ENCODE measurements at places on chromosomes 2 and 18.
A peak's percentile ranks its signal among the peaks of the same experiment; 100 is the strongest.

DNA sequence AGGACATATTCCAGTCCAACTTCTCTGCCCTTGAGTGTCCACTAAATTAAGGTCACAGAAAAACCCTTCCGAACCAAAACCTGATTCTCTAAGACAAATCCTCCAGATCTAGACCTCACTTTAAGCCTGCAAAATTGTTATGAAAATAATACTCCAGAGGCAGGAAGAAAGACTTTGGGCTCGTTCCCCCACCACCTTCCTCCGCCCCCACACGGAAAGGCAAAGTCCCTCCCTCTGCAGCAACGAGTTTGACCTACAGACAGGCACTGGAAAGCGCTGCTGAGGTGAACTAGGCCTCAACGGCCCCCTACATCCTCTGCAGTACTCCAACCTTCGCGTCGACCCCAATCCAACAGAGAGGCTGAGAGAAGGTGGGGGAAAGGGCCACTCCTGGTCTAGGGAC, 808 bp downstream of the ATP5MC3 start:
- no peak for DNase-seq

DNA sequence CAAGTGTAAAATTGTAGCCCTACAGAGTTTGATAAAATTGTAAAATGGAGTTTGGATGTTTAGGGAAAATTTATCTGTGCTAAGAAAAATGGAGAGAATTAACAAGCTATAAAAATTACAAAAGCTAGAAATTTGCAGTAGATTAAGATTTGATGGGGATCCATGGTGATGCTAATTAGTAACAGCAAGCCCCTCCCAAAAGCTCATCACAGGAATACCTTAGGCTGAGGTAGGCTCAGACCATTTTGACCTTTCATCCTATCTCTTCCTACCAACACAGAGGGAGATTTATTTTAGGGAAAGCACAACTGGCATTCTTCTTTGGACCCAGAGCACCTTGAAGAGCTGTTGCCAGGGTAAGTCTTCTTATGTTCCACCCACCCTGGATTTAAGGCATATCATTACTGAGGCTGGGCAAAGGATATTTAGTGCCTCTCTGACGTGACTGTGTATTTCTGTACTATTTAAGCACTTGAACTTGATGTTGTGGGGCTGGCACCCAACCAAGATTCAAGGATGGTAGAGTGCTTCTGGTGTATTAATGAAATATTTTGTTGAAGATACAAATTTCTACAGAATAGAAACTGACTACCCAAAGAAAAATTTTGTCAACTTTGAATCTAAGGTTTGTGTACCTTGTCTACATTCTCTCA, 70.8 kb upstream of the SLC39A10 start:
- no peak for DNase-seq

- no peak for DNase-seq
Measured at GRCh38 chr2:68483011-68483410, 15.6 kb downstream of the APLF start.

DNA sequence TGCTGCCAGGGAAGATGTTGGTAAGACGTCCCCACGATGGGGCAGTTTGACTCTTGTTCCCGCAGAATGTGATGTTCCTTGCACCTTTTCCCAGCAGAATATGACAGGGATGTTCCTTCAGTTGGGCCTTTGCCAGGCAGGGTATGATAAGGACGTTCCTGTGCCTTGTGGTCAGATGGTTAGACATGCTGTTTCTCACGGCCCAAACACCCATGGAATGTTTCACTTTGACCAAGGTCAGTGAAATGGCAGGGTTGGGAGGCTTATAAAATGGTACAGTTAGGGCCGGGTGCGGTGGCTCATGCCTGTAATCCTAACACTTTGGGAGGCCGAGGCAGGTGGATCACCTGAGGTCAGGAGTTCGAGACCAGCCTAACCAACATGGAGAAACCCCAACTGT, 40.3 kb upstream of the YPEL5 start:
- no peak for DNase-seq

- DNase-seq: no peak
Measured at GRCh38 chr2:96877631-96878092, 7.8 kb upstream of the SEMA4C start.

GRCh38 chr2:128600581-128601297, 282.1 kb upstream of the HS6ST1 start:
- DNase-seq: no peak

DNA sequence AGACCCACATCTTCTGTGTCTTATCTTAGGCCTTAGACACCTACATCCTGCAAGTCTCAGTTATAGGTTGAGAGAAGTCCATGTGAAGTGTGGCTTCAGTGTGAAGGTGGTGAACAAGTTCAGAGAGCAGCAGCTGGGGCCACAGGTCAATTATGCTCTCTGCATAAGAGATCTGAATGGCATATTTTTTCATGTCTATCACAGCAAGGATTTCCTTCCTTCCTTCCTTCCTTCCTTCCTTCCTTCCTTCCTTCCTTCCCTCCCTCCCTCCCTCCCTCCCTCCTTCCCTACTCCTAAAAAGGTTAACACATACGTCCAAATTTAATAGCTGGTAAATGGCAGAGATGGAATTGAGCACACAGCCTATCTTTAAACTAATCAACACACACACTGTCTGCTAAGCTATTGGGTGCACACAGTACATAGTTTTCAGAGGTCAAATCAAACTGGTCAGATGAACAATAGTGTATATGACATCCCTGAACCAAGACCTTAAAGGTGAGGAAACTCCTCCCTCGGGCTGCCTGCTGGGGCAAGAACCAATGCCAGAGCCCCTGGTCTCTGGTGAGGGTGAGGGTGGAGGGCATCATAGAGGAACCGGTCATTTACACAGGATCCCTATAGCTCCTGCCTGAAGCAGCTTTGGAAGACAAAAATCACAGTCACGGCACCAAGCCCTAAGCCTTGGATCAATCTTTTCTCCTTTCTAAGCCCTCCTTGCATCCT, 240.9 kb downstream of the ICOS start:
- no peak for DNase-seq

- DNase-seq: no peak
Measured at GRCh38 chr2:176758426-176758825, 454.2 kb upstream of the HNRNPA3 start.

- DNase-seq: no peak
Measured at GRCh38 chr2:71716697-71717624, 263.6 kb downstream of the DYSF start.

DNA sequence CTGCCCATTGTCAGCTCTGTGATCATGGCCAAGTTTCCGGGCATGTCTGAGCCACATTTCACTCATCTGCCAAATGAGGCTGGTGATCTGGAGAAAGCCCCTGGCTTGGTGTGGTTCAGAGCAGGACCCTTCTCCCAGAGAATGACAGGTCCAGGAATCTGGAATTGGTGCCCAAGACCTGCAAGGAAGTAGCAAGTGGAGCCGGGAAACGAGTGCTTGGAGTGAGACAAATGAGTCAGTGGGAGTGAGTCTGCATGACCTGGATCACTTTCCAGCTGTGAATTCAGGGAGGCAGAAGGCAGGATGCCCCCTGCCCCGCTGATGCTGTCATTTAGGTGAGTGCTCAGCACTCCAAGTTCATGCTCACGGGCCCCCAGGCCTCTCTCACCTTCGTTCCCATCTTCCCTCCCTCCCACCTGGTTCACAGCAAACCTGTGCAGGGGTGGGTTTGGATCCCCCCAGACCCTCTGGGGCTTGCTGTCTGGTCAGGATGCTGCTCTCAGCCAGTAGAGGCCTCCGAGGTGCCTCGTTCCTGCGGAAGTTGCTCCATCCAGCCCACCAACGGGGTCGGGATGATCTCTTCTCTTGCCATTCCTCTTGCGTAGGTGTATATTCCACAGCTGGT, 104.4 kb downstream of the INHBB start:
- no peak for DNase-seq

GRCh38 chr18:6776188-6776587, 46.7 kb downstream of the ARHGAP28 start:
- DNase-seq: no peak

GRCh38 chr2:67416136-67416535, 19.0 kb downstream of the ETAA1 start:
- DNase-seq: no peak

- DNase-seq: no peak
Measured at GRCh38 chr18:41073372-41073954, 881.6 kb upstream of the PIK3C3 start.

GRCh38 chr2:191582355-191582754, 95.6 kb upstream of the NABP1 start:
- DNase-seq: no peak

GRCh38 chr2:236180076-236180816, 12.1 kb upstream of the GBX2 start:
- DNase-seq: no peak

DNA sequence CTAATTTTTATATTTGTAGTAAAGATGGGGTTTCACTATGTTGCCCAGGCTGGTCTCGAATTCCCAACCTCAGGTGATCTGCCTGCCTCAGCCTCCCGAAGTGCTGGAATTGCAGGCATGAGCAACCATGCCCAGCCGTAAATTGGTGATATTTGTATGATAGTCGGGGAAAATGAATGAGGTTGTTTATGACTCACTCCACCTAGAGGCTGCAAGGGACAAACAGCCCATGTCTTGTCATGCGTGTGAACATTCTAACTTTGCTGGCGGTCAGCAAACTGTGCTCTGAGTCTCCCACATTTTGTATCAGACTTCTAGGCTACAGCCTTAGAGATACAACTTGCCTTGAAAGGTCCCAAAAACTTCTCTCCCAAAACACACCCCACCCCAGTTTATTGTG, 133.5 kb upstream of the DTNA start:
- no peak for DNase-seq

DNA sequence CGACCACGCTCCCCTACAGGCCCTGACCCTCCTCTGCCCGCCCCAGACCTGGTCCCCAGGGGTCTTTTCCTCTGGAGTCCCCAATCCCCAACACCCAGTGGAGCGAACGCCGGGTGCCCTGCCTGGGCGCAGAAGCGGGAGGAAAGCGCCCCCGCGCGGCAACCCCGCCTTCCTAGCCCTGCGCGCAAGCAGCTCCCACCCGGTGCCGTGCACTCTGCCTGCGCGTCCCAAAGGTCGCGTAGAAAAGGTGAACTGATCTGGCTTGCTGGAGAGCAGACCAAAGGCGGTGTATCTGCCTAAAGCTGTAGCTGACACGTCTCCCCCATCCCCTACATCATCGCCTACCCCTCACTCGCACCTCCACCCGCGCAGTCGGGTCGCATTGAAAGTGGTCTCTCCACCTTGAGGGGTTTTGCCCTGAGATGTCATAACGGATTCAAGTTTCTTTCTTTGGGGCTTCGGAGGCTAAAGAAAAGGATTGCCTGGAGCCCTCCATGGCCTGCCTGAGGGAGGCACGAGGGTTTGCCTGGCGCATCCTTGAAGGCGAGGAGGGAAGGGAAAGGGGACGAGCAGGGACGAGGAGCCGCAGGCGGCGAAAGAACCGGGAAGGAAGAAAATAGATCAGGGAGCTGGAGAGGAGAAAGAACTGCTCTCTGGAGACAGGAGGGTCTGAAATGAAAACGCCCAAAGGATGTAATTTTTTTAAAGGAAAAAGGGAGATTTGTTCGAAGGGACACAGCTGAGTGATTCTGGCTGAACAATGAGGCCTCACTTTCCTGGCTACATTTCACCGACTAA, 5.8 kb downstream of the GAD1 start:
- DNase-seq: peak; percentile 38

- DNase-seq: no peak
Measured at GRCh38 chr2:224666951-224667553, 49.1 kb downstream of the CCDC195 start.

DNA sequence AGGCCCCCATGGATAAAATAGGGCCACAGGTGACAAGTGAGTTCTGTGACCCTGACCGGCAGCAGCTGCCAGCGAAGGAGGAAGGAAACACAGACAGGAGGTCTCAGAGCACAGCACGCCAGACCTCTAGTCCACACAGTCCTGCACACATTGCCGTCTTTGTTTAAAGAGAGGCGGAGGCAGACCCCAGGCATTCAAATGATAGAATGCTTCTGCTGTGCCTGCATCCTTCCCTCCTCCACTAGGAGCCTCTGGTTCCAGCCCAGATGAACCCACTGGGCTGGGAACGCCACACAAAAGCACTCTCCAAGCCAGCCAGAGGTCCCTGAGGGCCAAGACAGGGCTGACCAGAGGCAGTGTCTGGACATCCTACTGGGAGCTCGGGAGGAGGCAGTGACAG, 118.7 kb downstream of the KLHL29 start:
- DNase-seq: no peak

GRCh38 chr2:44937688-44938240, 3.7 kb upstream of the SIX3 start:
- peak; percentile 35 for DNase-seq

- no peak for DNase-seq
Measured at GRCh38 chr2:199480966-199481365, 23.2 kb upstream of the SATB2 start.

DNA sequence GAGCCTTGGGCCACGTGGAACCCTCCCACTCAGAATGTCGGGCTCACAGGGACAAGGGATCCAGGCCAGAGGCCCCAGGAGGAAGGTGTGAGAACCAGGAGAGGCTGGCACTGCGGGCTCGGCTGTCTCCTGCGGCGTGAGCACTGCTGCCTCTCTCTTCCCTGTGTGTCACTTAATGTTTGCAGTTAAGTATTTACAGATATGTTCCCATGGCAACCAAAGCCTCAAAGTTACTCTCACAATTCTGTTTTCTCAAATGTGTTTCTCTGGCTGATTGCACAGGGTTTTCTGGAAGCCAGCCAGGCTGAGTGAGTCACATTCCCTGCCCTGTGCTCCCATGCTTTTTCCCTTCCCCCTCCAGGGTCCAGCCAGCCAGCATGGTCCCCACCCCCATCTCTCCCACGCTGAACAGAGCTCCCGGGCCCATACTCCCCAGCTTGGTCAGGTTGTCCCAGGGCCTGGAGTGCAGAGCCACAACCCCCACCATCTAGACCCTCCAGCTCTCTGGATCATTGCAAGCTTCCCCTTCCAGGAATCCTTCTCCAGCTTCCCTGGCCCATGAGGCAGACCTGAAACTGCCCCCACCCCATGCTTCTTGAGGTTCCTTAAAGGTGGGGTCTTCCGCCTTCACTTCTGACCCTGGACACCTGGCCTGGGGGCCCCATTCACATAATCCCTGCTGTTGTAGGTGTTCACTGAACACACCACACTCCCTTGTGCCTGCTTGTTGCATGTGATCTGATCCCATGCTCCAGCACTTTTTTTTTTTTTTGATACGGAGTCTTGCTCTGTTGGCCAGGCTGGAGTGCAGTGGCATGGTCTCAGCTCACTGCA, 265.9 kb downstream of the CELF4 start:
- DNase-seq: peak; percentile 90

DNA sequence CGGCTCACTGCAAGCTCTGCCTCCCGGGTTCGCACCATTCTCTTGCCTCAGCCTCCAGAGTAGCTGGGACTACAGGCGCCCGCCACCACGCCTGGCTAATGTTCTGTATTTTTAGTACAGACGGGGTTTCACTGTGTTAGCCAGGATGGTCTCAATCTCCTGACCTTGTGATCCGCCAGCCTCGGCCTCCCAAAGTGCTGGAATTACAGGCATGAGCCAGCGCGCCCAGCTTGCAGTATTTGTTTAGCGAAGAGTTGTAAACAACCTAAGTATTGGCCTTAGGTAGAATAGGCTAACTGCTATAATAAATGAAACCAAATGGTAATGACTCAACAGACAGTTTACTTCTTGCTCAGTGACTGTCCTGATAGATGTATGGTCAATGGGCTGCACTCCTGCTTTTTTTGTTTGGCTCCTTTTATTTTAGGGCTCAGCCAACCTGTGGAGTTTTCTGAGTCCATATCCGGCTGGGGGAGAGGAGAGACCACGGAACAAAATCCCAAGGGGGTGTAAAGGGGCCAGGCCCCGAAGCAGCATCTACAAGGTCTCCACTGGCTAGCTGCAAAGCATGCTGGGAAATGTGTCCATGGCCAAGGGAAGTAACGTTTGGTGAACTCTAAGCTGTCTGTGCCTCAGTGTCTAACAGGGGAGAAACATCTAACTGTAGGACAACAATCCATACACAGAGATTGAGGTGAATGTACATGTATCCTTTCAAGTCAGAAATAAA, 841.0 kb upstream of the ID2 start:
- no peak for DNase-seq

GRCh38 chr2:217691516-217691915, 311.3 kb downstream of the TNS1 start:
- DNase-seq: no peak
